SIG-M5 (cell line): ENCODE measurements at places on chromosomes 13 and 19.

GRCh38 chr13:63427170-63427569 lies 2011.5 kb upstream of the PCDH20 start:
- DNase-seq = no peak

DNA sequence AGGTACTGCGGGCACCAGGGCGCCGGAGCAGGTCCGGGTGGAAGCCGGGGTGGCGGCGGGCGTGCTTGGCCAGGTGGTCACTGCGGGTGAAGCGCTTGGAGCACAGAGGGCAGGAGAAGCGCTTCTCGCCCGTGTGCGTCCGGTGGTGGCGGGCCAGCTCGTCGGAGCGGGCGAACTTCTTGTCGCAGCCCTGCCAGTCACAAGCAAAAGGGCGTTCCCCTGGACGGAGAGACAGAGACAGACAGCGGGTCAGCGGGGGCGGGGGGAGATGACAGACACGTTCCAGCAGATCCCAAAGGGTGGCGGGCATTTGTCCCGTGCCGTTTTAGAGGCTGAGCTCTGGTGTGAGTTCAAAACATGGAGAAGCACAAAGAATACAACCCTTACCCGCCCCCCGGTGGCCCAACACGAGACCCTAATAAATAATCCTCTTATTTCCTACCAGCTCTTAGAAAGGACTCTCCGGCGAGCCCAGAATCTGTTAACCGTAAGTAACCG lies 6.3 kb upstream of the REXO1 start:
- DNase-seq = no peak

GRCh38 chr19:6963244-6963852 lies 57.9 kb downstream of the MBD3L2B start:
- DNase-seq = no peak

- no peak for DNase-seq
Measured at GRCh38 chr13:33690354-33690753, 127.6 kb upstream of the RFC3 start.

- no peak for DNase-seq
Measured at GRCh38 chr13:29260684-29261083, 334.8 kb downstream of the SLC7A1 start.

GRCh38 chr19:39237200-39238184 lies 7.3 kb downstream of the IFNL3 start:
- no peak for DNase-seq

DNA sequence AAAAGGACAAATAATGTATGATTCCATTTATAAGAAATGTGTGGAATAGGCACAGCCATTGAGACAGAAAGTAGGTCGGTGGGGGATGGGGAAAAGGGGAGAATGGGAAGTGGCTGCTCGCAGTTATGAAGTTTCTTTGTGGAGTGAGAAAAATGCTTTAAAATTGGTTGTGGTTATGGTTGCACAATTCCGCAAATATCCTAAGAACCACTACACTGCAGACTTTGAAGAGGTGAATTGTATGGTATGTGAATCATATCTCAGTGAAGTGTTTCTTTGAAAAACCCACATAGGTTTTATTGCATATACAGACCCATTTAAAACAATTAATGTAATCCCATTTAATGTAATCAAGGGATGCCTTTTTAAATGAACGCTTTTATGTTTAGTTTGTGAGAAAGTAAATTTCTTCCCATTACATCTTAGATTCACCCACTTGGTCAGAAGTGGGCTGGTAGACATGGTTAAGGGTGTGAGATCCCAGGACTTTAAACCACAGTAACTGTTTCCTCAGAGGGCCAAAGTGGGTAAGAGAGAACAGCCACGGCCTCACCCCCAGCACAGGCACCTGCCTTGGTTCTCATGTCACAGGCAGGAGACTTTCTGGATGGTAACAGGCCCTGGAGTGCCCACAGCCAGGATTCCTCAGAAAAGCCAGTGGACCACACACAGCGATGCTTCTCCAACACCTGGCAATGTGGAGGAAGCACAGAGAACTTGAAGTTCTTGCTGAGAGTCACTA lies 119.3 kb upstream of the GJB6 start:
- DNase-seq = peak; percentile 50

DNA sequence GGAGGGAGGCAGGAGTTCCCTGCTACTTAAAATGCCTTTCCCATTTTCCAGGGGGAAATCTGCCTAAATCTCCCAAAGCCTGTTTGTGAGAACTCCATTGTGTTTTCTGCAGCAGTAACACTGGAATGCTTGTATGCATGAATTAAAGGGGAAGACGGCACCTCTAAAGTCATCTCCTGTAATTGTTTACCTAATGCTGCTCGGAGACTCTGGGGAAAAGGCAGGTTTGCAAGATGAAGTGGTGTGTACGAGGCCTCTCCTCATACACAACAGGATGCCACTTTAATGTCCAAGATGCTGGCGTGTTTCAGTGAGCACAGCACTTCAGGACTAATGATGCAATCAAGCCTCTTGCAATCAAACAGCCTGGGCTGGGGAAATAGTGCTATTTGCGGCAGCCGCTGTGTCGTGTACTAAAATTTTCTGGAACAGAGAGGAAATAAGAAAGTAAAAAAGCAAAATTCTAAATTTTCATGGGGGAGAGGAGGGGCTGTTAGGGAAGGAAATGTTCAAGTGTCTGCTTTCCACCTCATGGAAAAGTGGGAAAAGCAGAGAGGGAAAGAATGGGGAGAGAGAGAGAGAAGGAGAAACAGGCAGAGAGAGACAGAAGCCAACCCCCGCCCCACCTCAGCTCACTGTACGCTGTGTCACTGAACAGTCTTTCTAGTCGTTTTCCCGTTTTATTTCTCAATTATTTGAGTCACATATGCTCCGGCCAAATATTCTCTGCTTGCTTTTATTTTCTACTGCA lies 32.9 kb downstream of the TSHZ3 start:
- no peak for DNase-seq

GRCh38 chr19:45640849-45641273 lies 1.7 kb upstream of the EML2 start:
- DNase-seq = no peak

GRCh38 chr13:42355491-42356183 lies 83.7 kb downstream of the AKAP11 start:
- no peak for DNase-seq

DNA sequence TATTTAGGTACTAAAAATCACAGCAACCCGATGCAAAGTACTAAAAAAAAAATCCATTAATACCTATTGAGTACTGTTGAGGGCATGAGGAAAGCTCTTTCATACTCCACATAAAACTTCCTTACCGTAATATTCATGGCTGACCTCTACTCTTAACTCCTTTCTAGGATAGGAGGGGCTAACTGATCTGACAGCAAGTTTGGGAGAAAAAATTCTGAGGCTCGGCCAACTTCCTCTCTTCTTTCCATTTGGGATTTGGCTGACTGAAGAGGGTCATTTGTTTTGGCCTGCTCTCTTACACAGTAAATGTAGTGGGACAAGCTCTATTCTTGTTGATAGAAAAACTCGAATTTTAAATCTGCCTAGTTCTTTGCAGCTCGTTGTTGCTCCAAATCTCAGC lies 9.4 kb upstream of the USPL1 start:
- DNase-seq = no peak

GRCh38 chr13:52749419-52749818 lies 9.8 kb upstream of the CNMD start:
- DNase-seq = no peak

DNA sequence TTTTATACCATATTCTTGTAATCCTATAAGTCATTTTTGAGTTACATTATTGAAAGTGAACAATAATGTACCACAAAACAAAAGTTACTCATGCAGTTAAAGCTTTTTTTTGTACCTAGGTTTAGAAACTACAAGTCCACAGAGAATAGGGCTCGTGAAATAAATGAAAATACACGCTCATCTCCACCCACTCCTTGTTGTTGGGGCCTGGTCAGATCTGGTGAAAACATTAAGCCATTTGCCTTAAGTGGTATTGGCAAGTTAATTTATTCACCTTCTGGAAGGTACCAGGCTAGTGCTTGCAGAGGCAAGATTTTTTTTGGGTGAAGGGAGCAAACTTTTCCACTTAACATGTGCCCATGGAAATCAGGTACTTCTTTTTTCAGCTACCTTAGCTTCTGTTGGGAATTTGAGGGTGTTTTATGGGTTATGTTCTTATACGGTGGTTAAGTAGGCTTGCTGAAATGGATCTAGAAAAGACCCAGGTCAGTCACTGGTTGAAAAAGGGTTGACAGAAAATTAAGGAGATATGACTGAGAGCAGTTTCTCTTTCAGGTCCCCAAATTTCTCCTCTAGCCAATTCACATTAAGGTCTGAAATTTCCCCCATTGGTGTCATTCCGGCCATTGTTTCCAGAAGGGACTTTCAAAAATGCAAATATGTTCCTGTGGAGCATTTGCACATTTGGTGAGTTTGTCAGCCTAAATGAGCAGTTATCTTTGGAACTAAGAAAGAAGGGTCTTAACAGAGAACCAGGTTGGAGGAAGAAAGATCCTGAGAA lies 143.3 kb downstream of the KCNRG start:
- no peak for DNase-seq
